ENCODE measurements at places on chromosomes 2 and 18.

- DNase-seq: peak; percentile 35
These were observed 38.6 kb downstream of the ADNP2 start for GRCh38 chr18:80147418-80148325.

- DNase-seq: no peak
These were observed 214.5 kb downstream of the MCFD2 start for GRCh38 chr2:46701152-46701551.

DNA sequence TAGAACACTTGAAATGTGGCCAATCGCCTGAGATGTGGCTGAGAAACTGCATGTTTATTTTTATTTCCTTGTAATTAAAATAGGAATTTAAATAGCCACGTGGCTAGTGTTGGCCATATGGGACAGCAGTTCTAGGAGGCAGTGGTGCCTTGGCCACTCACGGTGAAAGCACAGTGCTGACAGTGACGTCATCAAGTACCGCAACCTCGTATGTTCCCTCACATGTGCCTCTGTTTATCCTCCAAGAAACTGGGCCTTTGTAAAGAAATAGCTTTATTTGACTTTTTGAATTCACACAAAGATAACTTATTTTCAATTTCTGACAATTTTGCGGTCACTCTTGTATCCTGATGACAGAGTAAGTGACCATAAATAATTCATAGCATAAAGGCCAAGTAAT lies 575.0 kb downstream of the DCDC2C start:
- DNase-seq: no peak

GRCh38 chr2:107687073-107687472 lies 139.6 kb upstream of the RGPD4 start:
- no peak for DNase-seq

GRCh38 chr2:152523091-152523490 lies 188.1 kb downstream of the FMNL2 start:
- no peak for DNase-seq

All from effector memory CD4-positive, alpha-beta T cell (primary cell).